Myocyte (in vitro differentiated cells): ENCODE measurements at places on chromosomes 6 and 20.
A peak's percentile ranks its signal among the peaks of the same experiment; 100 is the strongest.

DNA sequence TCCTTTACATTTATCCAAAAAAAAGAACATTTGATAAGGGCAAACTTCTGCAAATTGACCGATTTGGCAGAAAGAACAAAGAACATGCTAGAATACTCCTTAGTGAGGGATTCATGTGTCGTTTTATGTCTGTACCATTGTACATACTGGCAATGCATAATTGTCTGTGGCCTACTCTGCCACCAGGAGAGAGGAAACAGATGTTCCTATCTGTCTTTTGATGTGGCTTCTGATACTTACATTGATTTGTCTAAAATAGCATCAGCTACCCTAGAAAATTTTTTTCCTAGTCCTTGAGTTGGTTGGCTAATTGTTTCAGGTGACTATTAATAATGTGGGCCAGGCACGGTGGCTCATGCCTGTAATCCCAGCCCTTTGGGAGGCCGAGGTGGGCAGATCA lies 654.1 kb downstream of the KIF16B start:
- no peak for DNase-seq

DNA sequence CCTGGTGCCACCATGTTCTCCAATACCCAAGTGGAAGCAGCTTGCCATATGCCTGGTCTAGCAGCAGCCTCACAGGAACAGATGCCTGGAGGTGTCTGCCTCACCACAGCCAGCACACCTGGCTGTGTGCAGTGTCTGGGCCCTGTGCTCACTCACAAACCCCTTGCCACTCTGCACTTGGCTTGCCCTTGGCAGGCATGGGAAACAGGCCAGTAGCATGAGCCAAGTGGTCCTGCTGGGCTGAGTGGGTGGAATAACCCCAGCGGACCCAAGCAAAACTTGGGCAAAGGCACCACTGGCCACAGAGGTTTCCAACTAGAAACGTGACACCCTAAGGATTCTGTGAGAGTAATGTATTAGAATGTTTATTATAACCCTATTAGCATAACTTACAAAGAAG lies 600.5 kb upstream of the GJE1 start:
- no peak for DNase-seq

GRCh38 chr6:6333501-6333900 lies 13.0 kb upstream of the F13A1 start:
- DNase-seq: peak; percentile 58

- DNase-seq: peak; percentile 98
Observed at GRCh38 chr6:32968093-32968866, at the start of gene BRD2. BRD2 (plus strand) TSS chr6:32968594; CDS start chr6:32972899, 4,305 bp downstream.

- no peak for DNase-seq
Observed at GRCh38 chr20:40634891-40635290, 54.1 kb downstream of the MAFB start.

GRCh38 chr6:119764927-119765681 lies 415.5 kb upstream of the MAN1A1 start:
- DNase-seq: no peak

DNA sequence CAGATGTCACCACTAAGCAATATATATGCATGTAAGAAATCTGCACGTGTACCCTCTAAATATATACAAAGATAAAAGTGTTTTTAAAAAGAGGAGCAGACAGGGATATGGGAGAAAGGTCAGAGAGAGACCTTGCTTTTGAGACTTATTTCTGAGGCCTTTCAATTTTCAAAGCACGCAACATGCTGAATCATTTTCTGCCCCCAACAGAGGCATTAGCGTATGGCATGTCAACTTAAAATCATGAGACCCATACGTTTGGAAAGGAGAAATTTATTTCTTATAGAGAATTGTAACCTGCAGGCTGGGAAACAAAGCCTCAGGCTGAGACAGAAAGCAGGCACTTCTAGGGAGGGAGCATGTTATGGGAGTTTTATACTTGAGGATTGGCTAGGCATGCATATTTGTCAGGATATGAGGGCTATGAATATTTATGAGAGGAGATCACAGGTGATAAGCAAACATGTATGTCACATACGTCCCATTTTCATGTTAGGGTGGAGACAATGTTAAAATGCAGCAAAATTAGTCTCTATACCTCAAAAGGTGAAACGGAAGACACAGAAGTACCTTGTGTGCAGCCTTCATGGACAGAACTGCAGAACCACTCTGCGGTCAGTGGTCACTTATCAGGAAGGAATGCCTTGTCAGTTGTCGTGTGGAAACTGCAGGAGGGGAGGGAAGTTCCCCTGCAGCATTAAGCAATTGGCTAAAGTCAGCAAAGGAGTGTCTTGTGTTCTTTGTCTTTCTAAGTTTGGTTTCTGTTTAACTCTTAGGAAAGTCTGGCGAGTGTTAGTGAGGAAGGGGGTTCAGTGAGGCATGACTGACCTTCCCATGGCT lies 6.3 kb upstream of the GABRR2 start:
- DNase-seq: peak; percentile 26

DNA sequence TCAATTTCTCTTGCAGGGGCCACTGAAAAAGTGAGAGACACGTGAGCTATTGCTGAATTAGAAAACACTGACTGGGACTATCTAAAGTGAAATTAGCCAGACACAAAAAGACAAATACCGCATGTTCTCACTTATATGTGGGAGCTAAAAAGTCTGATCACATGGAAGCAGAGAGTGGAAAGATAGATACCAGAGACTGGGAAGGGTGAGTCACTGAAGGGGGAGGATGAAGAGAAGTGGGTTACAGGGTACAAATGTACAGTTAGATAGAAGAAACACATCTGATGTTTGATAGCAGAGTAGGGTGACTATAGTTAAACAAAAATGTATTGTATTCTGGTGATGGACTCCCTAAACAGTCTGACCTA lies 13.4 kb downstream of the CST3 start:
- DNase-seq: no peak

GRCh38 chr6:112307707-112308106 lies 39.4 kb upstream of the RFPL4B start:
- DNase-seq: no peak

- no peak for DNase-seq
Observed at GRCh38 chr6:34273242-34273805, 24.5 kb upstream of the SMIM29 start.

DNA sequence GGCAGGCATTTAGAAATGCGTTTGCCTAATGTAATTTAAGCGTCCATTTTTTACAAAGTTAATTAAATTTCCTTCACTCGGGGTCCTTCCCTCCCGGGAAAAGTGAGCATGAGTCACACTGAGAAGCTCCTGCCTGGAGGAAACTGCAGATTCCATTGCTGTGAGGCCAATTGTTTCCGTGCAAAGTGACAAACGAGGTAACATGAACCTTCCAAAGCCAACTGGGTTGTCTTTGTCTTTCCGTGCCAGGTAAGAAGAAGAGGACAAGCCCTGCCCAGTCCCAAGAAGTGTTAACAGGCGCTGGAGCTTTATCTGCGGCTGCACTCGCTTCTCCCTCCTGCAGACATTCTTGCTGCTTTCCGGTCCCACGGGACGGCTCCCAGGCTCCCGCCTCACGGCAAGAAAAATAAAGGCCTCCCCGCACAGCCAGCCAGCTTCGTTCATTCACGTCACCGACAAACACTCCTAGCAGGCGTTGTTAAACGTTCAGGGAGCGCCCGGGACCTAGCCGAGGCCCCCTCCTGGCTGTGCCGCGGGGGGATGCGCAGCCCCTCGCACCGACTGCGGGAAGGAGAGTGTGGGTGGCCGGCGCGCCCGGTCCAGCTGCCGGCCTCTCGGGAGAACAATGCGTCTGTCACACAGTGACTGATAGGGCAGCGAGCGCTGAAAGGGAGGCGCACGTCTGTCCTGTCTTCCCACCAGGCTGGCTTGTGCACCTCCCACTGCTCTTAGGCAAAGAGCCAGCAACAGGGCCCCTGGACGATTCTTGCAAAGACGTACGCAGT lies 61.5 kb upstream of the HDDC2 start:
- DNase-seq: peak; percentile 29

GRCh38 chr6:111220383-111221031 lies 133.2 kb downstream of the SLC16A10 start:
- DNase-seq: peak; percentile 55

DNA sequence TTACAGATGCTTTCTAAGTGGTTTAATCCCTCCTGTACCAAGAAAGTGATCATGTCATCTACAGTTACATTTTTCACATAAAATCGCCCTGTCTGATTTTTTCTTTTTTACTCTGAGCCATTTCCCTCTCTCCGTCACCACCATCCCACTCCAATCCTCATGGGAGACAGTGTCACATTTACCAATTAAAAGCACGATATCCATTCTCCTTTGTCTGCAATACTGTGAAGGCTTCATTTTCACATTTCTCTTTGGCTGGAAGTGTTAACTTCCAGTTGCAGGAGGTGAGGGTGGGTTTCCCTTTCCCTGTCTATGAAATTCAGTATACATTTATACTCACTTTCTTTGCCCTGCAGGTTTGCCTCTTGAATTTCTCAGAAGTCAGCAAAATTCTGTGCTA lies 372.7 kb upstream of the CNR1 start:
- DNase-seq: no peak

DNA sequence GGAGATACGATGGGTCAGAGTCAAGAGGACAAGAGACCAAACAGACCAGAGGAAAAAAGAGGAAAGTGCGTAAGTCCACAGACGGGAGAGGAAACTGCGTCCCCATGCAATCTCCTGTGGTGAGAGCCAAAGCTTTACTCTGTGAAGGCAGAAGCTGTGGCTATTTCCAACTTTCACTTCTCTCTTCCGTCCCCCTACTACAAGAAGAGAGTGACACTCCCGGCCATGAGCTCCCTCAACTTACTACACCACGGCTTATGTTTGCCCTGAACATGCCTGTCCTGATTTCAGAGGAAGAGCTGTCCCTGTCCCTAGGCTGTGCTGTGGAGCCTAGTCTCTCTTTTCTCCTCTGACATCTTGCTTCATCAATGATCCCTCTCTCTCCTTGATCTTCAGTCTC lies 11.5 kb upstream of the SSR1 start:
- no peak for DNase-seq

DNA sequence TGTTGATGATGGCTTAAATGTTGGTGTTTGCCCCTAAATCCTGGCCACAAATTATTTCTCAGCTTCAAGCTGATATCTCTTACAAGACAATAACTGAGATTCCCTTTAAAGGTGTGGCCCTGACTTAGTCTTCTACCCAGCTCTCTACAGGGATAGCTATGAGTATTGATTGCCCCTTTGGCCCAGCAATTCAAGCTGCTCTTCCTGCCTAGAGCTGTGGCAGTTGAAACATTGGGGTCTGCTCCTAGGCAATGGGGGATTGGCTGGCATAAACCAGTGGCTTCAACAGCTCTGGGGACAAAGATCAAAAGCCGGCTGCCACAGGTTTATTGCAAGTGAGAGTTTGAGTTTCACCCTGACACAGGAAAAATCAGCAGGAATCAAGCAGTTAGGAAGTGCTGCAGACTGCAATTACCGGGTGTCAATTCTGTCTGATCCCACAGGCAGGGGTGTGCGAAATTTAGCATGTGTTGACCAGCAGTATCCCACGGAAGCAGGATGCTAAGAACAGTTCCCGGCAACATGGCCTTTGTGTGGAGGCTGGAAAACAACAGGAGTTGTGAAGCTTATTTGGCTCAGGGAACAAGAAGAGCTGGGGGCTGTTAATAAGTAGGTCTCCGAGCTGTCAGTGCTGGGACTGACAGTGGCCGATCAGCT lies 66.2 kb upstream of the IYD start:
- DNase-seq: no peak

GRCh38 chr6:141464896-141465295 lies 667.8 kb upstream of the GJE1 start:
- DNase-seq: no peak

- DNase-seq: no peak
Observed at GRCh38 chr20:51236421-51236820, 213.5 kb upstream of the KCNG1 start.

DNA sequence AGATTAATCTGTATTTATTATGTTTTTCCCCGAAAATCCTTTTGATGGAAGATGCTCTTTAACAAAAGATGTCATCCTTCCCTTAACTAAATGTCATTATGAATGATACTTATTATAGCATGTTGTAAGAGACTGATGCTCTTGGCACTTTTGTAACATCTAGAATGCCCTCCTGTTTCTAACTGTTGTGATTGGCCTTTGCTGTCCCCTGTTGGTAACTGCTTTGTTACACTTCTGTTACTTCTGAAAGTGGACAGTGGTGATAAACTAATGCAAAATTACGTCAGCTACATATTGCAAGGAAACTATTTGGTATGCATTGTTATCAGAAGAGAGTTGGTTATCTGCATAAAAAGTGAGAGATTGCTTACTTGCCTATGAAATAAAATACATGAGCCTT lies 5.8 kb downstream of the TTK start:
- no peak for DNase-seq

DNA sequence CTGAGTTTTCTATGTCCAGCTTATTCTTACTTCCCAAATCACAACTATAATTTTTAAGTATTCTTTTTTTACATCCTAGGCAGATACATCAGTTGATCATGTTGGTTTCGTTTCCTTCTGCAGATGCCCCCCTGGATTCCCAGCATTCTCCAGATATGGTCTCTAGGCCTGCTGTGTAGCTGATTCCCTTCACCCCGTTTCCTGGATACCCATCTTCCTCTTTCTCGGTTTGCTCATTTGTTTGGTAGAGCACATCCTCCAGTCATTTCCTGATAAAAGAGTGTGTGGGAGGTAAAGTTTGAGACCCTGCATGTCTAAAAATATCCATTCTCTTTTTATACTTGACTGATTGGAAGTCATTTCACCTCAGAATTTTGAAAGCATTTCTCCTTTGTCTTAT lies 66.4 kb downstream of the ANKS1A start:
- DNase-seq: no peak

DNA sequence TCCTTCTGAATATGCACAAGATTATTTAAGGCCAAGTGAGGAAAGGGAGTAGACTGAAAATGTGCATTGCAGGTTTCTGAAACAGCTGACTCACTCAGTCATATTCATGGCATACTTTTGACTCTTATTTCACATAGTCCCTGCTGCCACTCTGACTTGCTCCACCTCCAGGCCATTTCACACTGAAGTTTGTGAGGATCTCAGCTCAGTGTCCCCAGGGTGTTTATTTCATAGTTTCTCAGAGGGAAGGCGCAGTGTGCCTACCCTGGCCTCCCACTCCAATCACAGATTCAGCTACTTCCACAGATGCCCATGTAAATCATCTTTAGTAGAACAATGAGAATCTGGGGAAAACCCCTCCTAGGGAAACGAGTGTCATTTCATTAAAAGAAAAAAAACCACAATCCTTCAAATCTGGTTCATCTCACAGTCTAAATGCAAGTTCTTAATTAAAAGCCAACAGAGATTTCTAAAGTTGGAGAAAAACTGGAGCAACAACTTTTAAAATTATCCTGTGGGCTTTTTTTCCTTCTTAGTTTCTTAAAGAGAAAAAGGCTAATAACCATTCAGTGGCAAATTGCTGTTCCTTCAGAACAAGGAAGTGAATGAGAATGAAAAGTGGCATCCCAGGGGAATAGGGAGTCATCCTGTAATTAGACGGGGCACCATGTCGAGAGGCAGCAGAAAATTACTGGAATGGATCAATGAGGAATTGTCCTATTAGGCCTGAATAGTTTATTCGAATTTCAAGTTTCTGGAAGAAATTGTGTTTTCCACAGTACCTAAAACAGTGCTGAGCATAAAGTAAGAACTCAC lies 133.6 kb downstream of the TFAP2B start:
- no peak for DNase-seq

DNA sequence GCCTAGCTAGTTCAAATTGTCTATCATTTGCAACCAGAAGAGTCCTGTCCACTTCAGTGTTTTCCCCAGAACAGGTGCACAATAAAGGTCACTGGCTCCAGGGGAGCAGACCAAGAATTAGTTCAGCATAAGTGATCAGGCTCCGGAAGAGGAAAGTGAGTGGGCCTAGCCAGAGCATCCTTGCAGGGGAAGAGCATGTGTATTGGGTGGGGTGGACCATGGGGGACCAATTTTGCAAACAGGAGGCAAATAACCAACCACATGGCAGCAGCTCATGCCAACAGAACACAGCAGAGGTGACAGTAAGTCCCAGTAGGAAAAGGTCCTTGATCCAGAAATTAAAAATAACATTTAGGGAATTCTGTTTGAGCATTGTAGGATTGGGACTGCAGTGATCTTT lies 43.2 kb upstream of the CNR1 start:
- no peak for DNase-seq
